ENCODE measurements at places on chromosomes 1 and 21.

GRCh38 chr1:161013488-161014230 lies 7.3 kb downstream of the F11R start:
- DNase-seq, result peak; percentile 81

DNA sequence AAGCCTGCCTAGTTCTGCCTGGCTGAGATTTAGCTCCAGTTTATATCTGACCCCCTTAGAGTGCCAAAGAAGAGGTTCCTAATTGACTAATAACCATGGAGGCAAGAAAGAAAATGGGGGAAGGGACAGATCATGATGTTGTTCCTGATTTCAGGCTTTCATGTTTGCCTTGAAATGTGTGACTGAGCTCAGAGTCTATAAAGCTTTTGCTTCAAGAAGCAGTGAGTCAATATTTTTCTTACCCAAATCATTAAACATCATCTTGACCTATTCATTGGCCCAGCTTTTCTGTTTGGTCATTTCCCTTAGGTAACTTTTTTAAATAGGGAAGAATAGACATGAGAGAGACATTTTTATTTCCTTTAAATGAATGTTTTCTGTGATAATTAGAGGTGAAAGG lies 55.9 kb downstream of the HHAT start:
- DNase-seq, result no peak

- DNase-seq, result no peak
These were observed 207.1 kb downstream of the NFIA start for GRCh38 chr1:61289232-61290098.

- no peak for DNase-seq
These were observed 11.3 kb upstream of the RIPK4 start for GRCh38 chr21:41777951-41778815.

DNA sequence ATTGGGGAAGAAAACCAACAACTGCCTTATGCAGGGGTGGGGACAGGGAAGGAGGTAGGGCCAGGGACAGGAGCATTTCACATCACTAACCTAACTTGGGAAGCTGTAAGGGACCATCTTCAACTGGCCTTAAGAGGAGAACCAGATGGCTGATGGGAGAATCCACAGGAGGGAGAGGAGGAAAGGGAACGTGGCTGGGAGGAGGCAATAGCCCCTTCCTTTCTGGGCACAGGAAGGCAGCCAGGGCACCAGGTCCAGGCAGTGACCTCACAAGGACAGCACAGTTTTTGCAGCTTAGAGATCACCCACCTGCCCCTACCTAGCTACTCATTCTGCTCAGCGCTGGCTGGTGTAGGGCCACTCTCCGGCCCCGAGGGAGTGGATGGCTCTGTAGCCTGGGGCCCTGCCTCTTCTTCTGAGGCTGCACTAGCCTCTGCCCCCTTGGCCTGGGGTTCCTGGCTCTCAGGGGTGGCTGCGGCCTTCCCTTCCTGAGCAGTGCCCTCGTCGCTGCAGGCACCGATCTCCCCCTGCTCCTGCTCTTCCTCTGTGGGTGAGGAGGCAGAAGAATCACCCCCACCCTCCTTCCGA lies 1.7 kb downstream of the MARCKSL1 start:
- DNase-seq, result peak; percentile 36

GRCh38 chr1:56375326-56375804 lies 204.0 kb downstream of the PLPP3 start:
- DNase-seq, result no peak

- DNase-seq, result no peak
These were observed 155.1 kb upstream of the DNAH14 start for GRCh38 chr1:224774378-224774777.

DNA sequence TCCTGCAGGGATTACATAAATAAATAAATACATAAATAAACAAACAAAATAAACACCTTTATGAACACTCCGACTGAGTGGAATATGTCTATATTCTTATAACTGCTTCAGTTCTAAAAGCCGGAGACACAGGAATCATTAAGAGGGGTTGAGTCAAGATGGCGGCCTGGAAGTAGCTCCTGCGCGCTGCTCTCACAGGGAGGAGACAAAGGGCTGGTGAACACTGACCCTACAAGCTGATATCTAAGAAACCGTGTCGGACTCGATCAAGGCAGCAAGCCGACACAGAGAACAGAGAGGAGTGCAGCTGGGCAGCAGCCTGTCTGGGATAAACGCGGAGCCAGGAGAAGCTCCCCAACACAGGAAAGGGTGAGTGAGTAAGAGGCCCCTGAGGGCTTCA lies 1098.6 kb upstream of the NCAM2 start:
- DNase-seq, result no peak

- DNase-seq, result no peak
These were observed 164.8 kb downstream of the USP25 start for GRCh38 chr21:15894596-15894995.

GRCh38 chr1:244865028-244865371 lies 657 bp upstream of the HNRNPU start:
- DNase-seq, result no peak

- no peak for DNase-seq
These were observed 55.7 kb downstream of the GIPC2 start for GRCh38 chr1:78101514-78101913.
